ENCODE measurements at places on chromosomes 7 and 10. TPM values are rescaled to one million over a fixed set of nuclear protein-coding genes. Genes with fewer than 3 reads are reported as not detected.

The BICC1 gene
- 0.27 TPM for total RNA-seq

The TFEC gene
- total RNA-seq: not detected

The SLC18A3 gene
- not detected for total RNA-seq

The STEAP1B gene
- 20.6 TPM for total RNA-seq

The CYTH3 gene
- total RNA-seq: 10.2 TPM

The TRPV5 gene
- 0.42 TPM for total RNA-seq

The RBP4 gene
- total RNA-seq: 0.82 TPM

The ACTR3C gene
- total RNA-seq: not detected

DNA sequence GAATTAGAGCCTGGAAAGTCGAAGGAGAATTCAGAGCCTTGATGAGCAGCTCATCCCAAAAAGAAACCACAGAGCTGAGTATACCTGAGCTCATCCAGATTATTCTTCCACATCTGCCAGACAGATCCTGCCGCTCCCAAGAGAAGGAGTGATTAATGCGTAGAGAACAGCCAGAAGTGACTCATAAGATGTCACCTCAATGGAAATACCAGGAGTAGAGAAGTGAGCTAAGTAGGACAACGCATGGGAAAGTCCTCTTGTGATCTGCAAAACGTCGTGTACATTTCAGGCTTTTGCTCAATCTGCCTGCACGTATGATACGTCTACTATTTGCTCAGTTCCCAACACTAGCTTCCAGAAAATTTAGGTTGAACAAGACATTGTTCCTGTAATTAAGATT, 230.5 kb upstream of the AUTS2 start:
- DNase-seq: no peak

GRCh38 chr10:3477683-3478082, 305.1 kb upstream of the PITRM1 start:
- DNase-seq: no peak

- no peak for DNase-seq
Measured at GRCh38 chr7:66778201-66778600, 37.7 kb downstream of the RABGEF1 start.

GRCh38 chr10:89171263-89171872, 35.7 kb downstream of the CH25H start:
- no peak for DNase-seq

DNA sequence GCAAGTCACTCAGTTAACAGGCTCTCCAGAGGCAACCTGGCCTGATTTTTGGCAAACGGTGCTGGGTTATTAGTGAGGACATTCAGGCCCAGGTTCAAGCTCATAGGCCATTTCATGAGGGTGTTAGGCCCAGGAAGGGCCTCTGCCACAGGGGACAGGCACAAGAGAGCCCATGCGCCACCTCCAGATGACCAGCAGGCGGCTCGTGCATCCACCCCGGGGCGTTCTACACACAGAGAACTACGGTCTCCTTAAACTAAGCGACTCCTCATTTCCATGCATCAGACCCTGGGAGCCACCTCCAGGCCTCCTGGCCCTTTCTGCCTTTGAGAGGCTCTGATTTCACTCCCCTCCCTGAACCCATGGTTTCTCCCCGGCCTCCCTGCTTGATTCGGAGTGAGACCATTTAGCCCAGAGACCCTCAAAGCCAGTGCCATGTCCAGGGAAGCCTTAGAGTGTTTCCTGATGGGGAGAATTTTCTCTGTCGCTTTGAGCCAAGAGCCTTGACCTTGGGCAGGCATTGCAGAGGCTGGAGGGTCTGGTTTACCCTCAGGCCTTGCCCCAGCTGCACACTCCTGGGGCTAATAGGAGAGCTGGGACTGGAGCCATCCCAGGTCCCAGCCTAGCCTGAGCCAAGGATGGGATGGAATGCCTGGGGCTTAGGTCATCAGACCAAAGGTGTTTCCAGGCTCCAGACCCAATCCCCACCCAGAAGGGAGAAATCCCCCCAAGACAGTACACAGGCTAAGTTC, 188.0 kb downstream of the GRID1 start:
- DNase-seq: peak; percentile 92

DNA sequence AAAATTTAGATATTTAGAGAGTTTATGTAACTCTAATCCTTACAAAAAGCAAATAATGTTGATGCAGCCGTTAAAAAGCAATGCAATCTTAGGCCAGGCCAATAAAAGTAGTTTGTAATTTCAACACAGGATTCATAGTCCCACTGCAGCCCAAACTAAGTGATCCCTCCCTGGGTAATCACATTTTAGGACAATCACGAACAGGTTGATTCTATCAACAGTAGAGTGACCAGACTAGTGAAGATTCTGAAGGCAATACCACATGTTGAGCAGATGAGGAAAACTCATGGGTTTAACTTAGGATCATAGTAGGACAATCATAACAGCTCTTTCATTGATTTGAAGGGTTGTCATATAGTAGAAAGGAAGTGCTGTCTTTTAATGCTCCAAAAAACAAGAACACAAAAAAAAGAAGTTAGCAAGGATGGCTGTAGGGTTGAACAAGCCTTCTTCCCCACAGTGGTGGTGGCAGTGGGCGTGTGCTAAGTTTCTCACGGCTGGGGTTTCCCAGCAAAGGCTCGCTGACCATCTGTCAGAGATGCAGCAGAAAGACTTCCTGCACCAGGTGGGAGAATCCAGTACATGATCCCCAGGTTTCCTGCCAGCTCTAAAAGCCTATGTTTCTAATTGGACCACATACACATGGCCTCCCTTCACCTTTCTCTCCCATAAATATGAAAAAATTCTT, 212.2 kb downstream of the CHRM2 start:
- no peak for DNase-seq

DNA sequence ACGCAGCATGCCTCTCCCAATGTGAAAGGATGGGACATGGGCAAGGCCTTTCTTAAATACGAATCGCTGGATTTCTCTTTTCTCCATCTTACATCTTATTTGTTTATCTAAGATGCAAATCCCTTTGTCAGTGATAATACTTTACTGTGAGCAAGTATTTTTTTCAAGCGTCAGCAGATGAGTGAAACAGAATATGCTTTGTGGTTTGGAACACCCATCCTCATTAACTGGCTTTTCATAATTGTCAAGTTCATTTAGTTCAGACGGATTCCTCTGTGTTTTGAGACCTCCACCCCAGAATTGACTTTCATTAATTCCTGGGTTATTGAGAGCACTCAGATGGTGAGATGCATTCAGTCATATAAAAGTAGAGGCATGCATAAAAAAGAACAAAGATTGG, 149.8 kb downstream of the NSUN6 start:
- no peak for DNase-seq

DNA sequence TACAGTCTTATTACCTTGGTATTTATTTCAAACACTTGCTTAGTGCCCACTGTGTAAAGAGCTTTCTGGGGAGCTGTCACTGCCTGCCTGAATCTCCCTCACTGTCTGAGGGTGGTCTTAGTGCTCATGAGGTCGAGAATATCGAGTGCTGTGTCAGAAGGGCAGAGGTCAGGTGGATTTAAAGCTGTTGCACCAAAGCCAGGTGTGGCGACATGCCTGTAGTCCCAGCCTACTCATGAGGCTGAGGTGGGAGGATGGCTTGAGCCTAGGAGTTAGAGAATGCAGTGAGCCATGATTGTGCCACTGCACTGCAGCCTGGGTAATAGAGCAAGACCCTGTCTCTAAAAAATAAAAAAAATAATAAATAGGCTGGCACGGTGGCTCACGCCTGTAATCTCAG, 20.9 kb downstream of the CCM2 start:
- DNase-seq: no peak

- no peak for DNase-seq
Measured at GRCh38 chr7:81562581-81562980, 207.3 kb downstream of the HGF start.

GRCh38 chr10:71300555-71301370, 18.3 kb upstream of the SLC29A3 start:
- no peak for DNase-seq

DNA sequence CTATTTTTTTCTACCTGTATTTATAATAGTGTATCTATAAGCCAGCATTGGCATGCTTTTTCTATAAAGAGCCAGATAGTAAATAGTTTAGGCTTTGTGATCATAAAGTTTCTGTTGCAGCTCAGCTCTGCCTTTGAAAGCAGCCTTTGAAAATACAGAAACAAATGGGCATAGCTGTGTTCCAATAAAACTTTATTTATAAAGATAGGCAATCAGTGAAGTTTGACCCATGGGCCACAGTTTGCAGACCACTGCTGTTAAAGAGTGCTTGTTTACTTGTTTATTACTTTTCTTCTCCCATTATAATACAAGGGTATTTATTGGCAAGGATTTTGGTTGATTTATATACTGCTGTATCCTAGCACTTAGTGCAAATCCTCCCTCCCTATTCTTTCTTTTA, 72.5 kb downstream of the SRI start:
- DNase-seq: no peak

DNA sequence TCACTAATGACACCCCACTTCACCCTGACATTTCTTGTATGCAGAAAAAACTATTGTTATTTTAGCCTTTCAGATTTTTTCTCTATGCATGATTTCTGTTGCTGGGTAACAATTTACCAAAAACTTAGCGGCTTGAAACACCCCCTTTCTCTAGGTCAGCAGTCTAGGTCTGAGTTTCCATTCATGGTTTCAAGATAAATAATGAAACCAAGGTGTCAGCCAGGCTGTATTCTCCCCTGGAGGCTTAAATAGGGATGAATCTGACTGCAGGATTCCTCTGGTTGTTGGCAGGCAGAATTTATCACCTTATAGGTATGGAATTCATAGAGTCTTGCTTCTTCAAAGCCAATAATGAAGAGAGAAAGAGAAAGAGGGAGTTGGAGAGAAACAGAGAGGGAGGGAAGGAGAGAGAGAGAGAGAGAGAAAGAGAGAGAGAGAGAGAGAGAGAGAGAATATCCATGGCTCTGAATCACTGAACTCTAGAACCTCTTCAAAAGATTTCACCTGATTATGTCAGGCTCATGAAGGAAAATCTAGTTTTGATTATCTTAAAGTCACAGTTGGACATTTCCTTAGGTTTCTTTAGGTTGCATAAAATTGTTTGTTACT, 1224.6 kb upstream of the LRRTM3 start:
- no peak for DNase-seq

- DNase-seq: no peak
Measured at GRCh38 chr10:16280595-16280994, 156.2 kb upstream of the PTER start.

DNA sequence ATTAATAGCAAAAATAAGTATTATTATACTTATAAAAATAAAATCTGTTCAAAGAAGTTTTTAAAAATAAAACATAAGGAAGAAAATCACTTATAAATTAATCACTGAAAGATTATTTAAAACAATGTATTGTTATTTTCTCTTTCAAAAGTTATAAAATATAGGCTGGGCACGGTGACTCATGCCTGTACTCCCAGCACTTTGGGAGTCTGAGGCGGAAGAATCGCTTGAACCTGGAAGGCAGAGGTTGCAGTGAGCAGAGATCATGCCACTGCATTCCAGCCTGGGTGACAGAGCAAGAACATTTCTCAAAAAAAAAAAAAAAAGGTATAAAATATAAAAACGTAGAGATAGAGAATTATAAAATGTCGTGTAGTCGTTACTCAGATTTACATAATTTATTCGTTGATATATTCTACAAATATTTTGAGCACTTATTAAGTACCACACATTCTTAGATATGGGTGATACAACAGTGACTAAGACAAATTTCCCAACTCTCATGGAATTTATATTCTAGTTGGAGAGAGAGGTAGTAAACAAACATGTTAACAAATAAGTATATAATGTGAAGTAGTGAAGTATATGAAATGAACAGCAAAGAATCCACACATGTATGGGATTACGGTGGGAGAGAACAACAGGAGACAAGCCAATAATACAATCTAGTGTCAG, 1030.0 kb downstream of the SORCS1 start:
- no peak for DNase-seq

All from endodermal cell (in vitro differentiated cells).